Activated CD4-positive, alpha-beta T cell treated with anti-CD3 and anti-CD28 coated beads for 24 hours (primary cell): ENCODE measurements at places on chromosomes 2 and 18.

GRCh38 chr2:48319863-48320262 lies 210.1 kb upstream of the STON1 start:
- no peak for DNase-seq

DNA sequence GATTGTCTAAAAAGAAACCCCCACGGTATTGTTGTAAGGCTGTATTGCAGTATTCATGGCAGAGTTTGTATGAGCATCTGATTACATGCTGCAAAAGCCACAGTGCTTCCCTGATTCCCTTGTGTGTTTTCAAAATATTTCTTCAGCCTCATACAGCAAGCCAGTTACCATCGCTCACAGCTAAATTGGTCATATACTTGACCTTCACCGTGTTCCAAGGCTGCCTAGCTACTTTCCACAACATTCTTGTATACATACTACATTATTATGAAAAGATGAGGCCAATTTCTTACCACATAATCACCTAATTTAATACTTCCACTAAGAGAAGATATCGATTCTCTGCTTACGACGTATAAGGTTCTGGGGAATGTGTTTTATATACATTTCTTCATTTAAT lies 576.3 kb upstream of the CNTNAP5 start:
- DNase-seq = no peak

DNA sequence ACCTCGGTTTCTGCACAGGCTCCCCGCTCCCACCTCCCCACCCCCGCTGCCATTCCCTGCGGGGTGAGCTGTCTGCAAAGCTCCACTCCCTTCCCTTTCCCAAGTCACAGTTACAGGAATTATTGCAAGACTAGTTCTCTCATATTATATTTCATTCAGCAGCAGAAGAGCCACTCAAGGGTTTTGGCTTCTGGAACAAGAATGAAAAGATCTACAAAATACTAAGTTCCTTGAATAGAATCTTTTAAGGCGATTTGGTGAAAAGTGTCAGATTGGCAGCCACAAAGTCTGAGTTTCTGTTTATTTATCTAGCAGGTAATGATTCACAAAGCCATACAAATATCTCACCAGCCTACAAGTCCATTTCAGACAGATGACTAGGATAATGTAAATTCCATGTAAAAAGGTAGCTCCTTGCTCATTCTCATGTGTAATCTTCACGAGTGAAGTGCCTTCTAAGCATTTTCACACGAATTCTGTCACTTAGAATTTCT lies 221.9 kb upstream of the RBBP8 start:
- DNase-seq = no peak

DNA sequence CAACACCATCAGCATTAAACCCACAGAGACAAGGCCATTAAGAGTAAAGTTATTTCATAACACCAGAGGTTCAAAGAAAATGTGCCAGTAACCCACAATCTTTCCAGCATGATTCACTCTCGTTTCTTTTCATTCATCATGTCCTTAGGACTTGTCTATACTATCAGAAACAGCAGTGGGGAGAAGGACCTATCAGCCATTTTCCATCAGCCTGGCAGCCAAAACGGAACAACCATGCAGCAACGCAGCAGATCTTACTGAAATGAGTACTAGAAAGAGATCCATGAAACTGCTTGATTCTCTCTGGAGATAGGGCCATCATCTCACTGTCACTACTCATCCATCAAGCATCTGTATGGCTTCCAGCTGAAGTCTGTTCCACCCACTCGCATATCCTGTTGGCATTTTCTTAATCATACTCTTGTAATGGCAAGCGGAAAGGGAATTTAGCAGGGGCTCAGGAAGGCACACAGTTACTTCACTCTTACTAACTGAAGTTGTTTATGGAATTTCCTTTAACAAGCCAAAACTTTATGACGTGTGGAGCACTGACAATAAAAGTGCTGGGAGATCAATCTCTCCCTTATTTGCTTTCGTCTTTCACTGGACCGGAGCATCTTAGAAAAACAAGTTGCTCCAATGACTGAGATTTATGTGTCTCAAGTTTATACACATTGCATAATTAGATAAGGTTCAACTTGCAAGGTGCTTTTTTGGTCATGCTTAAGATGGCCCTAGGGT lies 69.7 kb downstream of the EPHA4 start:
- DNase-seq = no peak
